ENCODE measurements at places on chromosomes 6 and 20.

DNA sequence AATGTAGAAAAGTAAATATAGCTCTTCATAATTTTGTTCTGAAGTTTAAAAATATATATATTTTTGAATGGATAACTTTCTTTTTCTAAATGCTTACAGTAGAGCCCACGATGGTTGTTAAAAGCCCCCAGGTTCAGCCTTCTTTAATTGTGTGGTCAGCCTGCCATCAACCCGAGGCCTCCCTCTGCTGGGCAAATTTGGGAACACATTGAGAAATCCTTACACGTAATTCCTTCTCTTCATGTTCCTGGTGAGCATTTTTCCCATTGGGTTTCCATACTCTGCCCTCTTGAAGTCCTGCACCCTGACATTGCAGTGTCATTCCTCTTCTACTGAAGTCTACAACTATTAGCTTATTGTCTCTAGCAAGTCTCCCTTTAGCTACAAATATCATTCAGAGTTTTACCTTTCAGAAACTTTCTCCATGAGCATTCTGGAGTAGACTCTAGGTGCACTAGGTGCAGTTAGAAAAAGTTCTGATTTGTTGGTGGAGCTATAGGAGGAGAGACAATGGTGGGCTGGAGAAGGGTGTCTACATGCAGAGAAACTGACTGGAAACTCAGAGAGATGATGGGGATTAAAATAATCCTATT is 40.6 kb downstream of the TRIM38 start:
- no peak for DNase-seq

DNA sequence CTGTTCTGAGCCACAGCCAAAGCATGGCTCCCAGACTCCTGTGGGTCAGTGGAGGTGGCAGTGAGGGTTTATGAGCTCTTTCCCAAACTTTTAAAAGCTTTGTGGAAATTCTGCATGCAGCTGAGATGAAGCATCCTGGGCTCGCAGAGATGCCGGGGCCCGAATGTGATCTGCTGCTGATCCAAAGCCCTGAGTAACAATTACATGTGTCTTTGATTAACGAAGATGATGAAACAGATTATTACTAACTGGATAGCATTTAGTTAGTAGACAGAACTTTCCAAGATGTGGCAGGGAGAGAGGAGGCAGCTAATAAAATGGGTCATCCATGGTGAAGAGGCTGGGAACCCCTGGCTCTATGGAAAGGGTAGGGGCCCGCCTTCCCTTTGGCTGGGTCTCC is 43.9 kb upstream of the MDFI start:
- no peak for DNase-seq

DNA sequence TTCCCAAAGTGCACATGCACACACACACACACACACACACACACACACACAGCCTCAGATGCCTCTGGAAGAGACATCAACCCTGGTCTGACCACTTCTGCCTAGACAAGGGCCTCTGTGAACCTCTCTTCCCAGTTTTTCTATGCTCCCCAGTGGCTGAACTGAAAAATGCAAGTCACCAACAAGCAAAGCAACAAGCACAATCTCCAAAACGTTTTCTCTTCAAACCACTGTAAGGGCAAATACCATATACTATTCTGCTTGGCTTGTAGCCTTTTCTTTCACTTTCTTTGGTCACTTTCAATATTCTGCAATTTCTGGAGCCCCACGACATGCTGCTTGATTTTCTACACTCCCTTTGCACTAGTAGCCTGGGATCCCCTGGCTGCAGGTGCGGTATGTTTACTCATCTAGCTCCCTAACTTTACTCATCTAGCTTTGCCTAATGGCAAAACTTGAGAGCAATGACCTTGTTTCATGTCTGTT is 121.4 kb upstream of the DST start:
- DNase-seq, result no peak

DNA sequence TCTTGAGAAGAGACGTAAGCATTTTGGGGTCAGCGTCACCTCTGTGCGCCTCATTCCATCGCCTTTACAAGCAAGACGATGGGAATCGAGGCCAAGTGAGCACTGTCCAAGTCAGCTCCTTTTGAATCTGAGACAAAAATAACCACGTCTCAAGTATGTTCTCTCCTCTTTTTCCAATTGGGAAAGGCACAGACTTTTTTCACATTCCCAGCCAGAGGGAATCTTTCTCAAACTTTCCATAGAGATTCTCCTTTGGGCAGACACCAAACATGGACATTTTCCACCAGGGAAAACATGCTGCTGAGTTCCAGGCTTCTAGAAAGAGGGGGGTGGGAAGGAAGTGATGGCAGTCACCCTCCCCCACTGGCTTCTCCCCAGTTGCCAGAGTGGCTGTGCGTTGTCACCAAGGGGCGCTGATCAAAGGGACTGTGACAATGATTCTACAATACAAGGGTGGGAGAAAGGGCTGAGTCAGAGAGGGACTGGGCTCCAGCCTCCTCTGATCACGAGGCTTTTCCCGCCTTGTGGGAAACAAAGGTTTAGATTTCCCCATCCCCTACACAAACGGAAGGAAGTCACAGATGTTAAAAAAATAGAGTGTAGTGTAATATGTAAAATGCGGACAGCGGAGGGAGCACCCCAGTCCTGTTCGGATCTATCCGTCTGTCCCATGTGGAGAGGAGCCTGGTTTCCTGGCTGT is 281.9 kb upstream of the RNF24 start:
- DNase-seq, result no peak

GRCh38 chr6:157559201-157559756 is 178.3 kb downstream of the ZDHHC14 start:
- DNase-seq, result no peak

DNA sequence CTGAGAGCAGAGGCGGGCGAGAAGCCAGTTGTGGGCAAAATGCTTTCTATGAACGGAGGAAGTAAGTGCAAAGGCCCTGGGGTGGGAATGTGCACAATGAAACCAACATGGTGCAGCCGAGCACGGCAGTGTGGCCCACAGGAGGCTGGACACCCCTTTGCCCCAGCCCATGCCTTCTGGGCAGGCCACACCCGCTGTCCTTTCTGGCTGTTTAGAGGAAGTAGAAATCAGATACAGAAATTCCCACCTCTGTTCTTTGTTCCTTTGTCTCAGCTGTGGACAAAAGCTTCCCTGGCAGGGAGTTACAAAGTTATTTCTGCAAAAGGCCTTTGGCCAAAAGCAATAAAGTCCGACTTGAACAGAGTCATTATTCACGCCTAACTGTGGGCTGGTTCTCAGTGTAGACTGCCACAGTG is 11.9 kb downstream of the SULF2 start:
- DNase-seq, result no peak

DNA sequence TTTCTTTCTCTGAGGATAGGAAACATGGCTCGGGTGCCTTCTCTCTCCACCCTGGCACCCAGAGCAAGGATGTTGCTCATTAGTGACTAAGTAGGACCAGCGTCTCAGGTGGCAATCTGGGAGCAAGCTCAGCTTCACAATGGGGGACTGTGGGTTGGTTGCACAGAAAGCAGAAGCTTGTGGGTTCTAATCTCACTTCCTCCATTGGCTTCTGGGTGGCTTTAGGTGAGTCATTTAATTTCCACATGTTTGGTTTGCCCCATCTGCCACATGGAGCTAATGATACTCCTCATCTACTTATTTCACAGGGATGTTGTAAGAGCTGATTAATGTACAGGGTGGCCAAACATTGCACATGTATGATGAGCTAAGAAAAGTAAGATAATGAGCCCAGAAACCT is 54.8 kb upstream of the AKIRIN2 start:
- DNase-seq, result no peak

GRCh38 chr6:39790772-39791171 is 1.4 kb upstream of the DAAM2 start:
- DNase-seq, result no peak
